ENCODE measurements at places on chromosomes 5 and 9. TPM values are rescaled to one million over a fixed set of nuclear protein-coding genes. Genes with fewer than 3 reads are reported as not detected.
A peak's percentile ranks its signal among the peaks of the same experiment; 100 is the strongest.

CCDC183 gene
- 1.4 TPM for total RNA-seq

IL5 gene
- not detected for total RNA-seq

SPATA31A3 gene
- not detected for total RNA-seq

DNA sequence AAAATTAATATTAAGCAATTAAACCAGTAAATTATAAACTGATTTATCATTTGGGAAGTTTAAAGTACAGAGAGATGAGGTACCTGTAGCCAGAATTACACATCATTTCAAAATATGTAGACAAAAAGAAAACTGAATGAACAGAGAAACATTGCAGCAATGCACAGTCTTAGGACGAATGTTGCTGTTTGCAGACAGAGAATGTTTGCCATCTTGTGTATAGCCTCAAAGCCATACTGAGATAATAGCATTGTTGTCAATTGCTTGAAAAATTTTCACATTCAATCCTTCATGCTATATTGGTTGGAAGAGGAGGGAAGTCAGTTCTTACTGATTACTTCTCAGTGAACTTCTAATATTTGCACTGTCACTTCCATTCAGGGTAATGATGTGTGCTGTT, 326.2 kb downstream of the PRR16 start:
- DNase-seq = no peak

- DNase-seq = peak; percentile 54
These were observed 343 bp downstream of the KIAA0825 start for GRCh38 chr5:94618029-94618492.

DNA sequence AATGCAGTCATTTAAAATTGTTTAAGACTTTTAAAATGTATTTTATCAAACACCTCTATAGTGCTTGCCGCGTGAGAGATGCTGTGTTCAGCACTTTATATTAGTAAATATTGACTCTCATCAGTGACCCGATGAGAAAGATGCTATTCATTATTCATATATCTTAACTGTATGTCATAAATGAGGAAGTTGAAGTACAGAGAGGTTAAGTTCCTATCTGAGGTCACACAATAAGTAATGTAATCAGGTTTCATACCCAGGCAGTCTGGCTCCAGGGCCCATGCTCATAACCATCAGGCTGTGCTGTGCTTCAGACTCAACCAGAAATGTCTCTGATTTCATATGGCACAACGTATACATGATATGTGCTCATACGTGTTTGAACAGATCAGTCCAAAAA, 119.0 kb downstream of the SV2C start:
- no peak for DNase-seq

DNA sequence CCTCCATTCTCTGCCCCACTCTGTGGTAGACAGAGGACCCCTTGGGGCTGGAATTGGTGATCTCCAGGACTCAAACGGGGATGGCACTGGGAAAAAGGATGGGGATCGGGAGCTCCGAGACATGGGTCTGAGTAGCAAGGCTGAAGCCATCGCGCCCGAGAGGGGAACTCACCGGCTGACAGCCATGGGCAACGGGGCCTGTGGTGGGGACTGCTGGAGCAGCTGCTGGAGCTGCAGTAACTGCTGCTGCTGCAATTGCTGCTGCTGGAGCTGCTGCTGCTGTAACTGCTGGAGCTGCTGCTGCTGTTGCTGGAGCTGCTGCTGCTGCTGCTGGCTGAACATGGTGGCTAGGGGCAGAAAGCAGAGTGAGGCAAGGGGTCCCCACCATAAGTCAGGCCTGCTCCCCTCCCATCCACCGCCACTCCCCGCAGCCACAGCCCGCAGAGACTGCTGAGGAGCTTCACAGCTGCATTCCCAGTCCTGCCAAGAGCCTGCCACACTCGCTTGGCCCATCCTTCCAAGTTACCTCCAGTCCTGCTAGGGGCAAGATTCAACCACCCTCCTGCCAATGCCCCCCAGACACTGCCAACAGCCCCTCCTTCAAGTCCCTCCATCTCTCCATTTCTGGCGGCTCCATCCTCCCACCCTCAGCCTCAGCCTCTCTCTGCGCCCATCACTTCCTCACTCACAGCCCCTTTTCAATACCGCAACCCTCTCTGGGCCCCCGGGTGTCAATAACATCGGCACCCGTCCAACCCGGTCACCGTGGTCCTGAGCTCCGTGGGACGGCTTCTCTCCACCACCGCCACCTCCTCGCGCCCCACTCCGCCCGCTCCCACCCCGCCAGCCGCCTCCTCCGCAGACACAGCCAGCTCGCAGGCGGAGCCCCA, 611 bp downstream of the CIZ1 start:
- peak; percentile 52 for DNase-seq

Data from CD8-positive, alpha-beta T cell (primary cell).